GM06990 (cell line): ENCODE measurements at places on chromosomes 5 and 9.
A peak's percentile ranks its signal among the peaks of the same experiment; 100 is the strongest.

DNA sequence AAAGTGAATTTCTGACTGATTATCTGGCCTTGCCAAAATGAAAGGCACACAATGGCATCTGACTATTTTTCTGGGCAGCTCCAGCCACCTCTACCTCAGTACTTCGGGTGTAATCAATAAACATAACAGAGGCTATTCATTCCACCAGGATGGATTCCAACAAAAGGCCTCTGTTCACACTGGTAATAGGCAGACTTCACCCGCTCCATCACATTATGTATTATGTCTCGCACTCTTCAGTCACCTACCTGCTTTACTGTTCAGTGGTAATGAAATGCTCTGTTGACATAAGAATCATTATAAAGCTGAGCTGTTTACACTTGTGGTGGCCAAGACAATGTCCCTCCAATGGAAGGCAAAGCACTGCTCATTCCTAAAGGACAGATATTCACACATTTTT is 1333.7 kb upstream of the WWC1 start:
- DNase-seq: no peak

- no peak for DNase-seq
These were observed 115.1 kb upstream of the TSLP start for GRCh38 chr5:110956280-110956912.

- DNase-seq: no peak
These were observed 61.4 kb downstream of the SERINC5 start for GRCh38 chr5:80194468-80194867.

GRCh38 chr9:69078581-69078980 is 43.0 kb downstream of the FXN start:
- no peak for DNase-seq

GRCh38 chr5:82991678-82992323 is 85.4 kb downstream of the TMEM167A start:
- DNase-seq: peak; percentile 7

DNA sequence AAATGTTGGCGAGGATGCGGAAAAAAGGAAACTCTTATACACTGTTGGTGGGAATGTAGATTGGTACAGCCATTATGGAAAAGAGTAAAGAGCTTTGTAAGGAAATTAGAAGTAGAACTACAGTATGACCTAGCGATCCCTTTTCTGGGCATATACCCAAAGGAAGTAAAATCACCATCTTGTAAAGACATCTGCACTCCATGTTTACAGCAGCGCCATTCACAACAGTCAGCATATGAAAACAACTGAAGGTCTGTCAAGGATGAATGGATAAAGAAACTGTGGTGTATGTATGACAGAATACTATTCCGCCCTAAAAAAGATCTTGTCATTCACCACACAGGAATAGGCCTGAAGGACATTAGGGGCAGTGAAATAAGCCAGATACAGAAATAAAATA is 27.7 kb upstream of the SLC25A51 start:
- DNase-seq: no peak

DNA sequence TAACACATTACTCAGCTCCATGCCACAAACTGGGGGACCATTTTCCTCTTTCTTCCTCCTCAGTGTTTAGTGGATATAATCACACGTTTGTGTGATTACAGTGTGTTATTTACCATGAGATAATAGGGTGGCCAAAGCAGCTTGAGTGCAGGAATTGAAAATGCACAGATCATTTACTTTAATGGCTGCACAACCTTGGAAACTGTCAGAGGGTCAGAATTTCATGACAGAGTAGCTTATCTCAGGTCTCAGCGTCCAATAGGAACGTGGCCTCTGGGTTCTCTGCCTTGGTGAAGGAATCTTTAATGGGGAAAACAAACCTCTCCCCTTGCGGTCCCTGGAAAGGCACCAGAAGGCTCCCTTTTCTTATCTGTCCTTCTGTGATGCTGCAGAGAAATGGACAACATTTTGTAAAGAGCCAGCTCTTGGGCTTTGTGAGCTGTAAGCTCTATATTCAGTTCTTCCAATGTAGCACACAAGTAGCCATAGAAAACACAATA is 87.4 kb upstream of the CD180 start:
- no peak for DNase-seq

DNA sequence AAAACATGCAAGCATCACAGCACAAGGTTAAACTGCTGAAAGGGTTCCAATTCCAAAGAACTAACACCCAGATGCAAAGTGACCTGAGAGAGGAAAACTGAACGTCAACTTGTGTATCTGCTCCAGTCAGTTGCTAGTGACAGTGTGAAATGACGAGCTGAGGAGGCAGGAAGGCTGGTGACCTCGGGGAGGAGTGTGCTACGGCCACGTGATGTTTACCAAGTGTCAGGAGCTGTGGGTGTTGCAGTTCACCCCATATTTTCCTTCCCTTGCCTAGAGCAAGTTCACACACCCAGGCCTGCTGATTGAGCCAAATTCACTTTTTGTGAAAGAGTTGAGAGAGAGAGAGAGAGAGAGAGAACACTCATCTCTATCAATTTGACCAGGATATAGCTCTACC is 231.6 kb upstream of the ANKH start:
- no peak for DNase-seq

DNA sequence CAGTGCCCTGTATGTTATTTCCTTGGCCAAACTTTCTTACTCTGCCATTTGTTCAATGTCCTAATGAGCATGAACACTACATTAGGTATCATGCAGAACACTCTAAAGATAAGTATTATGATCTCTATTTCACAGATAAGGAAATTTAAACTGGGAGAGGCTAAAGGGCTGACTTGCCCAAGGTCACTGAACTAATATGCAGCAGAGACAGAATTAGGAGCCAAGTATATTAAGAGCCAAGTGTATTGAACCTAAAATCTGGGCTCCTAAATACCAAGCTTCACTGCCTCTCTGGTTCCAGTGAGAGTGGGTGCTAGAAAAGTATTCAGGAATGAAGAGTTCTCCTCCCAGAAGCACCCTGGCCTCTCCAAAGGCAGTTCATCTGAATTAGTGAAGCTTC is 13.5 kb downstream of the NR4A3 start:
- DNase-seq: no peak

GRCh38 chr5:98470747-98471146 is 302.7 kb upstream of the RGMB start:
- no peak for DNase-seq

DNA sequence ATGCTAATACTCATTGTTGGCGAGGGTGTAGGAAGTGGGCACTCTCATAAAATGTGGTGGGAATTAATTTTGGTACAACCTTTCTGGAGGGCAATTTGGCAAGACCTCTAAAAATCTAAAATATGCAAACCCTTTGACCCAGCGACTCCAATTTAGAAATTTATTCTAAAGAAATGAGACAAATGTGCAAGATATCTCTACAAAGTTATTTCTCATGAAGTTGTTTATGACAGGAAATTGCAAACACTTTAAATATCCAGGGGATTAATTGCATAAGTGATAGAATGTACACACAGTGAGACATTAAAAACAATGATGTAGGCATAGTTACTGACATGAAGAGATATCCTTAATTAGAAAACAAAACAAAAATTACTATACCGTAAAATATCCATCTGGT is 246.3 kb upstream of the MAP3K1 start:
- no peak for DNase-seq

- no peak for DNase-seq
These were observed 559.5 kb upstream of the KLF4 start for GRCh38 chr9:108049026-108049607.

DNA sequence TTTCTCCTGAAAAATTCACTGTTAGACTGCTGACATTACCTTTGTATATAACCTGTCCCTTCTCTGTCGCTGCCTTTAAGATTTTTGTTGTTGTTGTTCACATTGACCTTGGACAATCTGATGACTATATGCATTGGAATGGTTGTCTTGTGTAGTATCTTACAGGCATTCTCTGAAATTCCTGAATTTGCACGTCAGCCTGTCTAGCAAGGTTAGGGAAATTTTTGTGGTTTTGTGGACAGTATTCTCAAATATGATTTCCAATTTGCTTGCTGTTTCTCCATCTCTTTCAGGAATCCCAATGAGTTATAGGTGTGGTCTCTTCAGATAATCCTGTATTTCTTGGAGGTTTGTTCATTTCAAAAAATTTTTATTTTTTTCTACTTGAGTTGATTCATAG is 140.8 kb downstream of the PRR16 start:
- no peak for DNase-seq

DNA sequence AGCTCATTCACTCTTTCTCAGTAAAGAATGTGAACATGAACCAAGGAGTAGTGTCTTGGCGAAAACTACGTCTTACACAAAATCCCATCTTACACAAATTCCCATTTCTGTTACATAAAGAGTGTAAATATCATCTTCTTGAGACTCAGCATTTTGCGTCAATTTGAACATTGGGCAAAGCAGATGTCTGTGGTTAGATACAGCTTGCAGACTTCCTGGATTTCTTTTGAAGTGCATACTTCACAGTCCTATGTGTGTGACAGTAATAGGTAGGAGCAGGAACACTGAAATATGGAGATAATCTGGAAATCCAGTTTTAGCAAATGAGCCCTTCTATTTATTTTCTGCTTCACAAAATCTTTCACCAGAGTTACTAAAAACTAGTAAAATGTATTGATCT is 58.8 kb downstream of the C6 start:
- DNase-seq: no peak

DNA sequence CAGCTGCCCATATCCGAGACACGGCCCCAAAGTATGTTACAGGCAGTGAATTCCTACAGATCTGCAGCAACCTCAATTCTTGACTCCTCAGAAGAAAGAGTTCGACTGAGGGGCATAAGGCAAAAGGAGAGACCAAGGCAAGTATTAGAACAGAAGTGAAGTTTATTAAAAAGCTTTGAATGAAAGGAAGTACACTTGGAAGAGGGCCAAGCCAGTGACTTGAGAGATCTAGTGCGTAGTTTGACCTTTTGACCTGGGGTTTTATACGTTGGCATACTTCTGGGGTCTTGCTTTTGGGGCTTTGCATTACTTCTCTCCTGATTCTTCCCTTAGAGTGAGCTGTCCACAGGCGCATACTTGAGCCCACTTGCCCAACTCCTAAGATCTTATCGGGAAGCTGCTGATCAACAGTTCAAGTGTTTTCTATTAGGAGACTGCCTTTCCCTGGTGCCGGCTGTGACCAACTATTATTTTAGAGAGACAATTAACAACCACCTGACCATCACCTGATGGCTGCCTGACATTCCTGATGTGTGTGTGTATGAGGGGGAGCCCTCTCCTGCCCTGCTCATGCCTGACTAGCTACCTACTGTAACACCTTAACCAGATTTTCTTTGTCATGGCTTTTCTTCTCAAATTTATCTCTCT is 1.5 kb upstream of the DEPDC1B start:
- DNase-seq: no peak

DNA sequence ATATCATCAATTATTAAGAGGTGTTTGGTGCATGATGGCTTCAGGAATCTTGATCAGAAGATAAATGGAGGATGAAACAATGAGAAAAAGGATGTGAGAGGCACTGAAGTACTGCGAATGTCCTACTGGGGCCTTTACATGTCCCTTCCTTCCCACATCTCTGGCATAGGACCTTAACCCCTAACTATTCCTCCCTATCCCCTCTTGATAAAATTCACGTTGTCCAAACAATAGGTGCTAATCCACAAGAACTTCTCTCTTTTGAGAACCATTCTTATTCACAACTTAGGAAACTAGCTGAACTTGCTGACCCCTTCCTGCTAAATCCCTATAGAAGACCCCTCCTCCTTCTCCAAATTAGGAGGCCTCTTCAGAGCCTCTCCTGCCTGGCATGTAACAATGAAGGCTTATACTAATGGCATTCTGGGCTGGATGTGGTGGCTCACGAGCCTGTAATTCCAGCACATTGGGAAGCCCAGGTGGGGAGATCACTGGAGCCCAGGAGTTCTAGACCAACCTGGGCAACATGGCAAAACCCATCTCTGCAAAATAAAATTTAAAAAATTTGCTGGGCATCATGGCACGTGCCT is 276.5 kb upstream of the SMARCA2 start:
- DNase-seq: no peak

- no peak for DNase-seq
These were observed 1072.3 kb upstream of the DMAC1 start for GRCh38 chr9:8871796-8872445.

DNA sequence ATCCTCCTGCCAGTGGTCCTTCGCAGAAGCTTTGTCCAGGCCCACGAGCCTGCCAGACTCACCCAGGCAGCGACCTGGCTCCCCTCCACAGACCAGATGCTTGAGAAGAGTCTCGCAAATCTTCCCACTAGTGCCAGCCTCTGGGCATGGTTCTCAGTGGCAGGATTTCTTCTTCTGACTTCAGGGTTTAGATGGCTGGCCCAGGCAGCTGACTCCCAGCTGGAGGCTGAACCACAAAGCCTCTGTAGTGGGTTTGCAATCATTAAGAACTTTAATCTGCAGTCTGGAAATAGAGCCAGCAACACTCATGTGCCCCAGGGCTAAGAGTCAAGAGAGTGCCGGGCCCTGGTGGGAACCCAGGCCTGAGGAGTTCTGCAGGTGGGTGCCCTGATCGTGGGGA is 90.6 kb upstream of the ICE1 start:
- no peak for DNase-seq

GRCh38 chr5:167861129-167861927 is 430.1 kb upstream of the WWC1 start:
- DNase-seq: no peak

- DNase-seq: no peak
These were observed 57.8 kb upstream of the C5orf46 start for GRCh38 chr5:147963948-147964693.

DNA sequence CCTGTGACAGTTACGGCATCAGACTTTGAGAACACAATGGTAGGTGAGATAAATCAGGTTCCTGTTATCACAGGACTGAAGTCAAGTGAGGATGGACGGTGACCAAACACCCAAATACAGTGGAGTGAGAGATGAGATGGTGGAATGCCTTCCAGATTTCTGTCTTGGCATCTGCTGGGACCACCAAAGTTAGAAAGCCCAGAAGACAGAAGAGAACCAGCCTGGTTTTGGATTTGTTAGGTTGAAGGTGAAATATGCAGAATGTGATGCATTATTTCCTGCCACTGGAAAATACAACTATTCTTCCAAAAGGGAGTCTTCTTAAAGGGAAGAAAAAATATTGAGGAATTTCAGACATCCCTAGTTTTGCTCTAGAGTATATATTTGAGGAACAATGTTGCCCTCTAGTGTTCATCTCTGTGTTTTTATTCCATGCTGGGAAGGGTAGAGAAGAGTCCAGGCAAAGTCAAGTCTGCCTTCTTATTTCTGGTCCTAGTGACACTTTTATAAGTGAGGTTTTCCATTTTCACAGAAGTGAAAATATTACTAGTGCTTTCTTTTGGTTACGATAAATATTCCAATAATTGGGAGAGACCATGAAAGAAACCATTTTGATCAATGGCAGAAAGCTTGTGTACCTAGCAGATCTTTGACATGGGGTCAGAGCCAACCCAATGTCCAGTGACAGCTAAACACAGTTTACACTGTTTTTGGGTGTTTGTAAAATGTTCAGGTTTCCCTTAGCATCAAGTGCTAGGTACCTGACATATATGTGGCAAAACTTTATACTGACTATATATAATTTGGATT is 142.3 kb upstream of the ANKH start:
- DNase-seq: no peak

DNA sequence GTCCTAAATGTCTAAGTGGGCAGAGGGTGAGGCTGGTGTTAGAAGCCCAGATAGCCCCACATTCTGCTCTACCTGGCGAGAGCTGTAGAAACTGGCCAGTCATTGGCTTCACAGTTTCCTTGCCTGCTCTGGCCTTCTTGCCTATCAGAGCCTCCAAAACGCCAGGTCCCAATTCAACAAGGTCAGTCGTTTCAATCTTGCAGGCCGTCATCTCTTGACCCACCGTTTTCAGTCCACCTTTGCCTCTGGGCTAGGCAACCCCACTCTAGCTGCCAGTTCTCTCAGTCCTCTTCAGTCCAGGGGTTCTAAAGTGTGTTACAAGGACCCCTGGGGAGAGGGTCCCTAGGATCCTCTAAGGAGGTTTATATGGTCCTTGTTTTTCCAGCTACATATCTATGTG is 20.0 kb upstream of the TIFAB start:
- DNase-seq: no peak
